Retina (tissue), 1 donor: ENCODE measurements at places on chromosomes 16 and 17.

- no peak for DNase-seq
Observed at GRCh38 chr17:56697190-56697589, 103.7 kb downstream of the NOG start.

- DNase-seq = no peak
Observed at GRCh38 chr17:18205861-18206260, 19.6 kb upstream of the LLGL1 start.

DNA sequence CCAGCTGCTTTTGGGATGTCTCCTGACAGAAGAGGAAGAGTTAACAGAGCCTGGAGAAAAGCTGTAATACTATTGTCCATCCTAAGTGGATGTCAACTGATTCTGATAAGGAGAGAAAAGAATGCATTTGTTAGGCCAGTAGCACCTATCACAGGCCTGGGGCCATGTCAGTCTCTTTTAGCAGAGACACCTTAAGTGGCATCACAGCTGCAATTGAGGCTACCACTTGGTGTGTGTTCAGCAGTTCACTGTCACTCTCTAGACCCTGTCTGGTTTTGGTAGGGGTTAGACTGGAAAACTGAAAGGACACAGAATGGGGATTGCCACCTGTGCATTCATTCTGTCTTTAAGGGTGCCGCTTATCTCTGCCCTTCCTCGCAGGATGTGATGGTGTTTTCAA lies 42.0 kb downstream of the PSMD12 start:
- no peak for DNase-seq

- no peak for DNase-seq
Observed at GRCh38 chr17:37774504-37774903, 29.6 kb upstream of the HNF1B start.

DNA sequence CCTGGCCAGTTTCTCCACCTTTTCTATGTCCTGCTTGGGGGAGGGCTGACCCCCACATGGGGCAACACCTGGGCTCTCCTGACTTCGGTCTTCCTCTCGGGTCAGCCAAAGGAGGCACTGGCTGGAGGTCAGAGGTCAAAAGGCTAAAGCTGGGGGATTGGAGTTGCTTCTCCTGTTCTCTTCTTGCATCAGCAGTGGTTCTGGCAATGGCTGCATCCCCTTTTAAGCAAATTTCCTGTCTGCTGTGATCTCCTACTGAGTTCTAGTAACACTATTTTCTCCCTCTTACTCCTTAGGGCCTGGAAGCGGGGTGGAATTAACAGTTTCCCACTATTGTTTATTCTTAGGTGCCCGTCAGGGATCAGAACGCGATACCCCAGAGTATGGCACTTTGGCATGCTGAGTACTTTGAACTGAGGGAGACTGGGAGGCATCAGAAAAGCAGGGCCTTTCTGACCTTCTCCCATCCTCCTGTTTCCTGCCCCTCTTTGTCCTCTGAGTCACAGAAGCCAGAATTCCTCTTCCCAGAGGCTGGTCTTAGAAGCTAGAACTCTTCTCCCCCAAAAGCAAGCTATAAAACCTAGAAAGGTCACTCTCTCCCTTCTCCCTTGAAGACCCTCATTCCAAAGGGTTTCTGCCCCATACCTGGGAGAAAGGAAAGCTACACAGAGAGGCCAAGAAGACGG lies 268.2 kb downstream of the STX8 start:
- DNase-seq = no peak

- DNase-seq = no peak
Observed at GRCh38 chr17:20157001-20157310, 147.8 kb downstream of the SPECC1 start.

- no peak for DNase-seq
Observed at GRCh38 chr16:65769055-65769465, 597.4 kb upstream of the CDH5 start.

DNA sequence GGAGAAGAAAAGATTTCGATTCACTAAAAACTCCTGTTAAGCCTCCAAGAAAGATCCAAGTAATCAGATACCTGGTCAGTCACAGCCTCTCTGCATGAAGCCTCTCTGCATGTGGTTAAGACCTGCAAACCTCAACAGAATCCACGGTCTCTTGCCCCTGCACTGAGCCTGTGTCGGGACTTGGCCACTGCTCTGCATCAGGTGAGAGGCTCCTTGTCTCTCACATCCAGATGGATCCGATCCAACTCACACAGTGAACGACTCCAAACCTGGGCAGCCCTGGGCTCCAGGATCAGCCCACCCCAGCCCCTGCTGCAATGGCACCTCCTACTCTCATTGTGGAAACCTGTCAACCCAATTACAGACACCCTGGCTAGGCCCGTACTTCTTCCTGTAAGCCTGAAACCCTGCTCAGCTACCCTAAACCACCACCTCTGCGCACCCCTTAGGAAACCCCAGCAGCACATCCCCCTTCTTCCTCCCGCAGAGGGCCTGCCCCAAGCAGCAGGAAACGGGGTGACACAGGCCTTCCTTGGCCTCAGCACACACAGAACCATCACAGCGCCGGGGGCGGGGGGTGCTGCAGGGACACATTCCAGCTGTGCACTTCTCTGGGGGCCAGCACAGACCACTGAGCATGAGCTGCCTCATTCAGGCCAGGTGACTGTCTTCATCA lies 129.5 kb downstream of the ANKRD11 start:
- no peak for DNase-seq
